ENCODE measurements at places on chromosomes 5 and 9.

DNA sequence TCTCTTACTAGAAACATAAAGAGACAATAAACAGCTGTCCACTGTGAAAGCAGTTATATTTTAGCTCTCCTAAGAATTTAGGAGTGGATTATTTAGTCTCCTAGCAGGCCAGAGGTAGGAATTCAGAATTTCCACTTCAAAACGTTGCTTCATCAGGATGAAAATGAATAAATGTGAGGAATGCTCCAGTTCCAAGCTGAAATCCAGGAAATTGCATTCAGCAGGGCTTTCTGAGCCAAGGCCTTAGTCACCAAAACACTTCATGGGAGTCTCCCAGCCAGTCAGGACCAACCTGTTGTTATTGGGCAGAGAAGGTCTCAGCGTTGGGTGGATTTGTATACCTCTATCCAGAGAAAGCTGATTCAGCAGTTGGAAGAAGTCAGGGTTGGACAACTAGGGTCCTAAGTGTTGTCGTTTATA, 1040.3 kb downstream of the TLE1 start:
- H3K4me1 ChIP-seq = no peaks in the 10 kb centered on the region
- no peak overlapping the region for H3K4me3 ChIP-seq
- H3K36me3 ChIP-seq = no peaks in the 10 kb centered on the region
- H3K27me3 ChIP-seq = no peaks in the 10 kb centered on the region

GRCh38 chr9:109974143-109974917, 194.3 kb downstream of the PALM2AKAP2 start:
- peaks cover 12% of the 10 kb centered on the region for H3K4me1 ChIP-seq
- no peak overlapping the region for H3K4me3 ChIP-seq
- no peak overlapping the region for H3K27ac ChIP-seq
- H3K27me3 ChIP-seq = no peaks in the 10 kb centered on the region
- H3K36me3 ChIP-seq = peaks cover 1% of the 10 kb centered on the region

- H3K27me3 ChIP-seq = peaks cover 6% of the 10 kb centered on the region
- no peak overlapping the region for H3K27ac ChIP-seq
- peaks cover under 1% of the 10 kb centered on the region for H3K4me1 ChIP-seq
Measured at GRCh38 chr5:71816307-71816706, 97.2 kb downstream of the CARTPT start.

DNA sequence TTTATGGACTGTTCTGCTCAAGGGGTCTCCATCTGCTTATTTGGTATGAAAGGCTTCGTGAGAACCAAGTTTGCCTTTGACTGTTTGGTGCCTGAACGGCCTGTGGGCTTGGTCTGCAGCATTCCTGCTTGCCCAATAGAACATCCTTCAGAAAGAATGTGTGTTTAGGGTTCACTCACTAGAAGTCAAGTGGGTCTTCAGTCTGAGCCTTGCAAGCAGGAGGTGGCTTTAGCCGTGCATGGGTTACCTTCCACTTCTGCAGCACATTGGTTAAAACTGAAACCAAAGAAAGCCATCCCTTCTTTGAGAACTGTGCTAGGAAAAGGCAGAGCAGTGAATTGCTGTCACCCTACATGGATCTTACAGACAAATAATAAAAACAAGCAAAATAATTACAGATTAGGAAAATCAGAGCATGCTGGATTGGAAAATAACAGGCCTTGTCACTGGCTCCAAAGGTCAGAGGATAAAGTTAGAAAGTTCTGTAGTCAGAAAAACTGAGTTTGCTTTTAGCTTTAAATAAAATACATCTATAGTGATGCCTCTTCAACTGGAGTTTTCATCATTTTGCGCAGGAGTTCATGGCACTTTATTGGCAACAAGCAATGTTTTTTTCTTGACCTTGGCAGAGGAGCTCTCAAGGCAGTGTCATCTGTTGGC, 16.6 kb downstream of the WWC1 start:
- no peak for DNase-seq
- no peak overlapping the region for H3K4me3 ChIP-seq
- H3K27me3 ChIP-seq = peaks cover 3% of the 10 kb centered on the region
- H3K36me3 ChIP-seq = no peaks in the 10 kb centered on the region
- no peak overlapping the region for H3K27ac ChIP-seq

DNA sequence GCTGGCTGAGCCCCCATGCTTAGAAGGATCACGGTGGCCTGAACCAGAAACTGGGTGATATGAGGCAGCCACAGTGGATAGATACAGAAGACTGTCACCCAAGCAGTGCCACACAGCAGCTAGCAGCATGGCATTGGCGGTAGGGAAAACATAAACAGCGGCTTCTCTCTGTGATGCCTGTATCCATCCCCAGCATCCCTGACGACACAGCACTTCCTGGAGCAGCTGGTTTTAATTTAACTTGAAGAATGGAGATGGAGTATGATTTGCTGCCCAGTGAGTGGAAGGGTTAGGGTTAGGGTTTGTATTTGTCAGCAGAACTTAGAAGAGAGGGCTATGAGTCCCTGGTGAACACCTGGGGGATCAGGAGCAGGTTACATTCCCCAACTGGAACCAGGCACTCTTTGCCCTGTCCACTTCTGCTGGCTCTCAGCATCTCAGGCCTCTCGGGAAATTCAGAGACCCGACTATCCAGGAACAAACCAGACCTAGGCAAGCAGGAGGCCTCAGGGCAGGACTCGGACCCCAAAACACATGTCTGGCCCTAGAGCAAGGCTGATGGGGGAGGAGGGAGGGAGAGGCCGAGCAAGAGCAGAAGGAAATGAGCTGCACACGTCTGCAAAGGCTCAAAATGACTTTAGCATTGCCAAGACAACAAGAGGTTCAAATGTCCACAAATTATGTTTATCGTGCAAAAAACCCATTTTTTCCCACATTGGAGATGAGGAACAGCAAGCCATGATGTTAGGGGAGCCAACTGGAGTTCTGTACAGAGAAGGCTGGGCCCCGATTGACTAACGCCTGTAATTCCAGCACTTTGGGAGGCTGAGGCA, 6.5 kb upstream of the GGTA1 start:
- H3K27me3 ChIP-seq = no peaks in the 10 kb centered on the region
- H3K36me3 ChIP-seq = no peaks in the 10 kb centered on the region
- H3K27ac ChIP-seq = no peak overlapping the region
- H3K4me3 ChIP-seq = no peak overlapping the region
- DNase-seq = no peak

GRCh38 chr5:14405267-14405666, 176.3 kb upstream of the OTULINL start:
- no peak for DNase-seq
- peaks cover 26% of the 10 kb centered on the region for H3K36me3 ChIP-seq
- no peaks in the 10 kb centered on the region for H3K27me3 ChIP-seq
- H3K4me3 ChIP-seq = no peak overlapping the region
- no peak overlapping the region for H3K27ac ChIP-seq

DNA sequence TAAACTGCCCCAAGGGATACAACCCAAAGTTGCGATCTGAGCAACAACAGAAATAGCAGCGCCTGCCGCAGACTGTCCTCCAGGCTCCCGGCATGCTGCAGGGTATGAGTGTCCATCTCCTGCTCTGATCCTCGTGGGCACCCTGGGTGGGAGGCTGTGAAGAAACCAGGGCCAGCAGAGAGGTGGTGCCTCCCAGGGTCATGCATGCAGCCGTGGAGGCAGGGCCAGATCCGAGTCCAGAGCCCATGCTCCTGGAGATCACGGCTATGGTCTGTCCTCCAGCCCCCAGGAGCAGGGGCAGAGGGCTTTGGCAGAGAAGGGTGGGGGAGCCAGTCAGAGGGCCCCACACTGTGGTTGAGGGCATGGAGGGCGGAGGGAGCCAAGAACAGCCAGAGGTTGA, 29.0 kb downstream of the HRH2 start:
- H3K4me3 ChIP-seq = no peak overlapping the region
- H3K27me3 ChIP-seq = peaks cover 12% of the 10 kb centered on the region
- DNase-seq = no peak
- no peaks in the 10 kb centered on the region for H3K36me3 ChIP-seq
- H3K4me1 ChIP-seq = peaks cover 9% of the 10 kb centered on the region

- H3K4me3 ChIP-seq = no peak overlapping the region
- H3K36me3 ChIP-seq = no peaks in the 10 kb centered on the region
- H3K27ac ChIP-seq = no peak overlapping the region
- no peaks in the 10 kb centered on the region for H3K27me3 ChIP-seq
Measured at GRCh38 chr9:26311463-26311995, 581.1 kb downstream of the CAAP1 start.

DNA sequence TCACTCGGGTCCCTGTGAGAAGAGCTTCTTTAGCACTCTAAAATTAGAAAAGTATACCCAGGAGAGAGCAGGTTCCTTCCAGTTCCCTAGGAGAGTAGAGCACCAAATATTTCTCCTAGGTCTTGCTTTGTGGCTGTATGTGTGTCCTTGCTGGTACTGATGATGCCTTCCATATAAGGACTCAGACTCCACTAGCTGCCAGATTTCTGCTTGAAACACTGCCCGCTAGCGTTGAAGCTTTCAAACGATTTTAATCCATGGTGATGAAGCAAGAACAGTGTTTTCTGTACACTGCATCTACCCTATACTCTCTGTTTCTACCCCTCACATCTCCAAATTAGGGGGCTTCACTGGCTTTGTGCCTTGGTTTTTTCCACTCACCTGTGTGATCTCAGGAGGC, 2.4 kb upstream of the SMC2 start:
- H3K36me3 ChIP-seq = peaks cover 10% of the 10 kb centered on the region
- no peak overlapping the region for H3K4me3 ChIP-seq
- H3K27ac ChIP-seq = no peak overlapping the region
- no peaks in the 10 kb centered on the region for H3K27me3 ChIP-seq
- no peak for DNase-seq
- peaks cover 9% of the 10 kb centered on the region for H3K4me1 ChIP-seq

Data from neuronal stem cell (in vitro differentiated cells).